A673 (cell line): ENCODE measurements at places on chromosomes 6 and 20.

GRCh38 chr20:58619864-58620431 is 31.1 kb upstream of the STX16 start:
- H3K4me1 ChIP-seq: peaks cover 6% of the 10 kb centered on the region
- no peak overlapping the region for H3K4me3 ChIP-seq
- no peak overlapping the region for H3K27ac ChIP-seq
- no peaks in the 10 kb centered on the region for H3K27me3 ChIP-seq

DNA sequence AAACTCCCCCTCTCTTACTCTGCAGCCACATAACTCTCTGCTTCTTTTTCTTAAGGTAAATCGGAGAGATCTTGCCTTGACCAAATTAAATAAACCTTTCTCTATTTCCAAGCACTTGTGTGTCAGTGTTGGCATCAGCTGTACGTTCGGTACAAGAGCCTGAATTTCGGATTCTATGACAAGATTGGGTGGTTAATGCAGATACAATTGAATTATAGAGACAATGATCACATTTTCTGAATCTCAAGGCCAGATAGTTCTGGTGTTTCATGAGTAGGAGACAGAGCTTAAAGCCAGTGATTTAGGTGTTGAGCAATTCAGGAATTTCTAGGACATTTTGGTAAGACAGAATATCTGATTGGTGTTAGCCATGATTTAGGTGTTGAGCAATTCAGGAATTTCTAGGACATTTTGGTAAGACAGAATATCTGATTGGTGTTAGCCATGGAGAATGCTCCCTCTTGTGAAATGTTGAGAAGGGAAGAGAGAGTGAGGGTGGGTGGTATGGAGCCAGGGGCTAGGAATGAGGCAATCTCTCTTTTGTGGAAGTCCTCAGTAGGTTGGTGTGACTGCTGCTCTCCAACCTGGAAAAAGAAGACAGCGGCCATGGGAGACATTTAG is 5.1 kb downstream of the SPINT3 start:
- H3K27me3 ChIP-seq: peaks cover 17% of the 10 kb centered on the region
- H3K4me1 ChIP-seq: no peaks in the 10 kb centered on the region
- no peak overlapping the region for H3K4me3 ChIP-seq
- no peak overlapping the region for H3K27ac ChIP-seq
- H3K36me3 ChIP-seq: no peaks in the 10 kb centered on the region

- no peaks in the 10 kb centered on the region for H3K4me1 ChIP-seq
- peak; percentile 22 for DNase-seq
- no peak overlapping the region for H3K27ac ChIP-seq
Measured at GRCh38 chr6:134437376-134437775, 119.5 kb upstream of the SGK1 start.

- H3K27ac ChIP-seq: no peak overlapping the region
- no peak overlapping the region for H3K4me3 ChIP-seq
- DNase-seq: no peak
- no peaks in the 10 kb centered on the region for H3K27me3 ChIP-seq
- peaks cover 3% of the 10 kb centered on the region for H3K4me1 ChIP-seq
Measured at GRCh38 chr20:1825938-1826445, 69.2 kb upstream of the SIRPA start.

- no peak overlapping the region for H3K4me3 ChIP-seq
- H3K27me3 ChIP-seq: no peaks in the 10 kb centered on the region
- peak; percentile 44 for DNase-seq
- no peaks in the 10 kb centered on the region for H3K36me3 ChIP-seq
- H3K27ac ChIP-seq: no peak overlapping the region
- peaks cover 30% of the 10 kb centered on the region for H3K4me1 ChIP-seq
Measured at GRCh38 chr6:81761197-81761596, 8.7 kb upstream of the TENT5A start.

DNA sequence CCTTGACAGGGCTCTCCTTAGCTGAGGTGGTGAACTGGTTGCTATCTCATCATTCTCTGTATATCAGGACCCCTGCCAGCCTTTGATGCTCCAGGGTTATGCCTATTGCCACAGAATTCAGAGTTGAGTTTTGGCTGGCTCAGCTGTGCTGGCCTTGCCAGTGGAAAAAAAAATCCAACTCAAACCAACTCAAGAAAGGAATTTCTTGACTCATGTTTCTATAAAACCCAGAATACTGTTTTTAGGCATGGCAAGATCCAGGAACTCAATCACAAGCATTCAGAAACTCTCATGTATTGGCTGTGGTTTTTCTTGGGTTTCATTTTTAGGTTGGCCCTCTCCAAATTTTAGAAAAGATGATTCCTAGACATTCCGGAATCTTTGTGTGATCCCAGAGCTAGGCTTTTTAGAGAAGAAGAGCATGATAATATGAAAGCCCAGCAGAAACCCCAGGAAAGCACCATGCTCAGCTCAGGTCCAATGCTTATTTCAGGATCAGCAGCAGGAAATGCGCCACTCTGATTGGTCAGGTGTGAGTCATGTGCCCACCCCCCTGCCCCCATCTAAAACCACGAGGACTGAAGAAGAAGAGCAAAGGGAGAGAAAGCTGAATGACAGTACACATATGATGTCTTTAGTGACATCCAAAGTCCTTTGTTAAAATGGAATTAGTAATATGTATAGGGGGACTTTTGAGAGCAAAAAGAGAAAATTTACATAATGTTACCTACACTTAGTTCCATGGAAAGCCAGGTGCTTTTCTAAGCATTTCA is 122.9 kb downstream of the RNF144B start:
- peaks cover 23% of the 10 kb centered on the region for H3K4me1 ChIP-seq
- H3K27me3 ChIP-seq: no peaks in the 10 kb centered on the region
- H3K27ac ChIP-seq: no peak overlapping the region

DNA sequence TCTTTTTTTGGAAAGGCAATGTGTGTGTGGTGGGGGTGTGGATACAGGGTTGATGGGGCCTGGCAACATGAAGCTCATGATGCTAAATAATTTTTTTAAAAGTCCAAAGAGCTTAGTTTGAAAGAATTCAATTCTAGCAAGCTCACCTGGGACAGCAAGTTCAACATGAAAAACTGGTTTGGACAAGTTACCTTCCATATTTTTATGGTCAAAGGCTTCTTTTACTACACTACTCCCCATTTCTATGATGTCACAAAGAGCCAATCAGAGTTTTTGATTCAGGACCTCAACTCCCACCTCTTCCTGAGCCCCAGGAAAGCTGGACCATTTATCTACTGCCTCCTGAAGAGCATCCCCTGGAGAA is 66.1 kb upstream of the CTNNBL1 start:
- no peak overlapping the region for H3K4me3 ChIP-seq
- no peak for DNase-seq
- no peak overlapping the region for H3K27ac ChIP-seq
- no peaks in the 10 kb centered on the region for H3K4me1 ChIP-seq

DNA sequence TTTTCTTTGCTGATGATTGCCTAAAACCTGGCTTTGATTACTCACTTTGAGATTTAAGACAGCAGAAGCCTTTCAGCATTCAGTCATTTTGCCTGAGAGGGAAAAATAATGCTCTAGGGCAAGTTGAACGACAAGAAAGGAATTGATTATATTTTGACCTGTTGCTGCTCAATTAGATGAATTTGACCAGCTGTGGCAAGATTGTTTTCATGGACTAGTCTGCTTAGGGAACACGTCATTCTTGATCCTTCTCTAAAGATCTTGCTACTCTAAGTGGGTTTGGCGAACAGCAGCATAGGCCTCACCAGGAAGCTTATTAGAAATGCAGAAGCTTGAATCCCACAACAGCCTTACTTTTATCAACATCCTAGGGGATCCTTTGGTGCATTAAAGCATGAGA is 59.7 kb upstream of the PHACTR1 start:
- no peak overlapping the region for H3K4me3 ChIP-seq
- DNase-seq: peak; percentile 20
- H3K27me3 ChIP-seq: no peaks in the 10 kb centered on the region
- H3K36me3 ChIP-seq: no peaks in the 10 kb centered on the region
- H3K27ac ChIP-seq: no peak overlapping the region
- no peaks in the 10 kb centered on the region for H3K4me1 ChIP-seq

DNA sequence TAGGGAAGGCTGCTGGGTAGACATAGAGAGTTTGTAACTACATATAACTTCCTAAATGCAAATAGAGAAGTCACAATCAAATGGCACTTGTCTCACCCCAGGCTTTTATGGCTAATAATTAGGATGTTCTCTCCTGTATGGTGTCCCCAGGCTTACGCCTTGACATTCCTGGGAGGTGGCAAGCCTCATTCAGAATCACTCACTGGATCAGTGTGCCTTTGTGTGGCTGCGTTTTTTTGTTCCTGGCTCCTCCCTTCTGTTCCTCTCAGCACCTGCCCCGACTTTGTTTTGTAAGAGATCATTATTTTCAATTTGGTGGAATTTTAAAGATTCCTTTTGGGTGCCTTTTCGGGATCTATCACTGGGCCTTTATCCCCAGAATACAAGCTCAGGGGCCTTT is 5.7 kb downstream of the LAMP5 start:
- H3K27me3 ChIP-seq: peaks cover 30% of the 10 kb centered on the region
- DNase-seq: no peak
- no peaks in the 10 kb centered on the region for H3K4me1 ChIP-seq
- no peak overlapping the region for H3K4me3 ChIP-seq
- no peaks in the 10 kb centered on the region for H3K36me3 ChIP-seq

DNA sequence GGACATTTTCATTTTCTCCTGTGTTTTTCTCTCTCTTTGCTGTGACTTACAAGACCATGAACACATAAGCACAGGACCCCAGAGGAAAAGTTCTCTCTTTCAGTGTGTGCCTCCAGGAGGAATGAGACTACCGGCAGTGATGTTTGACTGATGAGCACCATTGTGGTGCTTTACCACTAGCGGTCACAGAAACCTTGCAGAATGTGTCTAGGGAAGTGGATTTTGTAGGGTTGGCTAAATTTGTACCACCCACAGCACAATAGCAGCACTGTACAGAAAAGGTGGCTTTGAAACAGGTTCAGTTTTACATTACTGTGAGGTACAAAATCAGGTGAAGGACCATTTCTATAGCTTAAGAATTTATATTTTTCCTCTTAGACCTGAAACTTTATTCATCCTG is 301.9 kb upstream of the SUPT3H start:
- H3K4me3 ChIP-seq: no peak overlapping the region
- no peaks in the 10 kb centered on the region for H3K36me3 ChIP-seq
- no peak overlapping the region for H3K27ac ChIP-seq
- H3K27me3 ChIP-seq: no peaks in the 10 kb centered on the region
- peaks cover 12% of the 10 kb centered on the region for H3K4me1 ChIP-seq

DNA sequence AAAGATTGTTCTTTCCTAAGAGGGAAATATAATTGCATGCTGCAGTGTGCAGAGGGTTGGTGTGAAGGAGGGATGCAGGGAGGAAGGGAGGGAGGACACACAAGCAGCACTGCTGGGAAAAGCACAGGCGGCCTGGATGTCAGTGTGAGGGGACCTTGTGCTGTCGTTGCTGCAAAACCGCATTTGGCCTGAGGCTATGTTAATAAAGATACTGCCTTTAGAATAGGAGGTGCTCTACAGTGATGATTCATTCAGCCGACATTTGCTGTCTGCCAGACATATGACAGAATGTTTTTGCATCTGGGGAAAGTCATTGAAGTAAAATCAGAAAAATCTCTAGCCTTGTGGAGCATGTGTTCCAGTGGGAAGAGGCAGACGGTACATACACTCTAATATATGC is 50.5 kb upstream of the TRIM26 start:
- H3K27me3 ChIP-seq: no peaks in the 10 kb centered on the region
- H3K36me3 ChIP-seq: no peaks in the 10 kb centered on the region
- H3K4me3 ChIP-seq: no peak overlapping the region
- DNase-seq: no peak

DNA sequence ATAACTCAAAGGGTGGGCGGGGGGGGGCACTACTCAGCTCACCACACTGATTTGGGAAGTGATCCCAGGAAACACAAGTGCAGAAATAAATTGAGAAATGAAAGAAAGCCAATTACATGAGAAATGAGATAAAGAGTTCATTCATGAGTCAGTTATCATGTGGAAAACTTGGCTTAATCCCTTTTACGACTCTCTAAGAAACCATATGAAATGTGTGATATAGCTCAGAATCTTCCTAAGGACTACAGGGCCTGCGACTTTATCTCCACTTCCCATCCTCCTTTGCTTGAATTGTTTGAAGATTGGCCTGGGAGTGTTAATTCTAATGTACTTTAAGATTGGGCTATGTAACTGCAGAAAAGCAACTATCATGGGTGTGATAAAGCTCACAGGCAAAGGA is 3.6 kb upstream of the BTN2A2 start:
- no peak overlapping the region for H3K4me3 ChIP-seq
- no peaks in the 10 kb centered on the region for H3K36me3 ChIP-seq
- DNase-seq: peak; percentile 41
- no peaks in the 10 kb centered on the region for H3K27me3 ChIP-seq
